ENCODE measurements at places on chromosomes 1 and 21. TPM values are rescaled to one million over a fixed set of nuclear protein-coding genes. Genes with fewer than 3 reads are reported as not detected.

DNA sequence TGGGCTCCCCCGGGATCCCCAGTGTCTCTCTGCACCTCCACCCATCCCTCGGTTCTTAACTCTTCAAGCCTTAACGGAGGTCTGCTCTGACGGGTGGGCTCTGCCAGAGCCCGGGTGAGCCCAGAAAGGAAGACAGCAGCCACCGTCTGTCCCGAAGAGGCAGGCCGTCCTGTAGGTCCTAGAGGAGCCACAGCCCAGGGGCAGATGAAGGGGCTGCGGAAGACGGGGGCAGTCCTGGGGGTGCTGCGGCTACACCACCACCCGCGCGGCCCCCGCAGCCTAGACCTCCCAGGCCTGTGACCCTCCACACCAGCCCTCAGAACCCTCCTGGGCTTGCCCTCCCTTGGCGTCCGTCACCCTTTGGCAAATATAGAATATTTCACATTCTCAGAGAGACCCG lies 71.0 kb downstream of the UMODL1 start:
- DNase-seq = no peak

- no peak for DNase-seq
These were observed 31.0 kb upstream of the COG2 start for GRCh38 chr1:230611128-230611877.

DNA sequence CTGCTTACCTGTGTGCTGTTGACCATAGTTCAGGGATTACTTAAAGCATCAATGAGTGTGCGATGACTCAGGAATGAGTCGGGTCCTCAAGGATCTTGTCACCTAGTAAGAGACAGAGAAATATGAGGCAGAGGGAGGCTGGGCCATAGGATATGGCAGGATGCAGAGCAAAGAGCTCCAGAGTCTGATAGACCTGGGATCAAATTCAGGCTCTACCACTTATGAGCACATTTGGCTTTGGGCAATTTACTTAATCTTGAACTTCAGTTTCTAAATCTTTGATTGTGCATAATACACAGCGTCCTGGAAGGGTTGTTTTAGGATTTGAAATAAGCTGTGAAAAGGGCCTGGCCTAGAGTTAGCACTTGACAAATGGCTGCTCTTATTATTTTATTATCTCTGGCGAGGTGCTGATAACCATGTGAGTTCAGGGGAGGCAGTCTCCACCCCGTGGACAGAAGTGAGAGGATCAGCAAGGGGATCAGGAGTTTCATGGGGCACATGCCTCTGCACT lies 94.5 kb downstream of the ROR1 start:
- DNase-seq = no peak

The SAMD13 gene
- 1.8 TPM for total RNA-seq

The DMRTA2 gene
- total RNA-seq = not detected

GRCh38 chr1:22745669-22746585 lies 35.3 kb downstream of the EPHB2 start:
- no peak for DNase-seq

DNA sequence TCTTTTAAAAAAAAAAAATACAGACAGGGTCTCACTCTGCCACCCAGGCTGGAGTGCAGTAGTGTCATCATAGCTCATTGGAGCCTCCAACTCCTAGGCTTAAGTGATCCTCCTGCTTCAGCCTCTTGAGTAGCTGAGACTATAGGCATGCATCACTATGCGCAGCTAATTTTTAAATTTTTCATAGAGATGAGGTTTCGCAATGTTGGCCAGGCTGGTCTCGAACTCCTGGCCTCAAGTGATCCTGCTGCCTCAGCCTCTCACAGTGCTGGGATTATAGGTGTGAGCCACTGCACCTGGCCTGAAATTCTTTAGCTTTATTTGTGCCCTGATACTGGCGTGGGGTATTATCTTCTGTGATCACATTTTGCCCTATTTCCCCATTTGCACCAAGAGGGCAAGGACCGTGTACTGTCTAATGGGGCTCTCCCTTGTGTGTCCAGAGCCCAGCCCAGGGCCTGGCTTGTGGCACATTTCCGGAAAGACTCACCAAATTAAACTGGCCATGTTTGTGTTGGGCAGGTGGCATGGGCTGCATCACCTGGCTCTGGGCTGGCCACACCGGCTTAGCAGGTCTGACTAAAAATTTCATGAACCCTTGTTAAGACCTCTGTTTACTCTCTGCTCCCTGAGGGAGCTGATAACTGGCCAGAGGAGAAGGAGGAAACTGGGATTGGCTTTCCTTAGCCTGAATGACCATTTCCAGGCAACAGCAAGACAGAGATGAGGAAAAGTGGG lies 32.2 kb downstream of the TRIM62 start:
- DNase-seq = no peak

GRCh38 chr21:15252431-15252830 lies 187.6 kb upstream of the NRIP1 start:
- no peak for DNase-seq

The INKA2 gene
- 10.9 TPM for total RNA-seq

DNA sequence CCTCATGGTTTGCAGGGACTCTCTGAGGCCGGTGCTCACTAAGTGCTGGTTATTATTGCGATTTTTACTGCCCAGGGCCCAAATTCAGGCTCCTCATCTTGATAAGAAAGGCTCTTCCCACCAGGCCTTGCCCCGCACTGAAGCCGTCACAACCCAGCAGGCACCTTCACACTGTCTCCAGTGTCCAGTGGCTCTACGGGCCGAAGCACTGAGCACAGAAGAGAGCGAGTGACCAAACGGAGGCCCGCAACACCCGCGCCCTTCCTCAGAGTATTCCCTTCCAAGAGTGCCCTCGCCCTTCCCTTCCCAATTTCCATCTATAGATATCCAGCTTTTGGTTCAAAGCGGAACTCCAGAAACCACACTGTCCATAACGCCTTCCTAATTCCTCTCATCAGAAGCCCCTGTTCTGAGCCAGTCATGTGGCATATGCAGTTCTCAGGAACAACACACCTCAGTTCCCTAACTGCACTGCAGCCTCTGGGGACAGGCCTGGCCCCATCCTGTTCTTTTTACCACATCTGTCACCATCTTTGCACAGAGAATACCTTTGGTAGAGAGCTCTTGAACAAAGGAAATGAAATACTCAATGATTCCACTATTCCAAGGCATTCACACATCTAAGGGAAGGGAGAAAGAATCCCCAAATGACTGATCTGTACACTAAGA lies 15.1 kb downstream of the FALEC start:
- no peak for DNase-seq

GRCh38 chr1:212902054-212902453 lies 44.0 kb downstream of the FLVCR1 start:
- no peak for DNase-seq

DNA sequence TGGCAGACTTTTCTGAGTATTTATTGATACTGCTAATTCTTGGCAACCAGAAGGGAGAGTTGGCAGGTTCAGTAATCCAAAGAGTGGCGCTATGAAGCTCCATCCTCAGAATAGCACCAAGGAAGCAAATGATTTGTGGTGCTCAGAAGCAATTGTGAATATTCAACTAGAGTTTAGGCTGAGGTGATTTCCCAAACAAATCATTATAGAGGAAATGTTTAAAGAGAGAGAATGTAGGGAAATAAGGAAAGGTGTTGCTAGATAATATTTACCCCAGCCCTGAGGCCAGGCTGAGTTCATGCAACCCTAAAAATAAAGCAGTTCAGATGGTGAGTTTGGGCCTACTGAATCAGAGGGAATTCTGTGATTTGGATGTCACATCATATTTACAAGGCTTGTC lies 363.4 kb upstream of the PLXNA2 start:
- DNase-seq = no peak

The DOP1B gene
- total RNA-seq = 9.9 TPM

DNA sequence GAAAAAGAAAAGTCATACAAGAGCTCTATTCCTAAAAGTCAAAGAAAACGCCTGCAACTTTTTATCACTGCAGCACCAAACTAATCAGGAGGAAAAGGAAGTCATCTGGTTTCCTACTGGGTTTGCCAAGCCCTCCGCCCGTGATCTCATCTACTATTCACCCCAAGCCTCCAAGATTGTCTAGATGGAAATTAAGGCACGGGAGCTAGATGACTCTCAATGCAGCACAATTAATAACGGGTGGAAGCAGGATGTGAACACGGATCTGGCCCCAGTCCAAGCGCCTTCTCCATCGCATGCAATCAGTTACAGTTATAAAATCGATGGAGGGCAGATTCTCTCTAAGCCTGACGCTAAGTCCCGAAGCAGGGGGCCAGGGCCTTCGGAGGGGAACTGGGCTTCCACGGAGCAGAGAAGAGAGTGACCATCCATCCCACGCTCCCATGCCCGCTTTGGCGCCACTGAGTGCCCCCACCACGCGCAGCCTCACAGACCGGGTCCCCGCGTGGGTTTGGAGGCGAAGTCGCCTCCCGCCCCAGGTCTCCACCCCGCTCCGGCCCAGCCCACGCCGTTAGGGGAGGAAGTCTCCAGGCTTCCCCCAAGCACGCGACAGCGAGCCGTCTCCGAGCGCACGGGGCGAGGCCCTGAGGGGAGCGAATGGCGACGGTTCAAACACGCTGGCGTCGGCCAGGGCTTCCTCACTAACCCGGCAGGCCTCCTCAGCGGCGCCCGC lies 1.8 kb downstream of the HSF2BP start:
- no peak for DNase-seq

- DNase-seq = no peak
These were observed 55.0 kb downstream of the PLPPR5 start for GRCh38 chr1:98949621-98950020.

The C1orf74 gene
- 4.1 TPM for total RNA-seq

The CD52 gene
- not detected for total RNA-seq

- DNase-seq = no peak
These were observed 40.8 kb upstream of the WARS2 start for GRCh38 chr1:119181218-119181617.

GRCh38 chr1:178005450-178005849 lies 35.6 kb upstream of the SEC16B start:
- no peak for DNase-seq

DNA sequence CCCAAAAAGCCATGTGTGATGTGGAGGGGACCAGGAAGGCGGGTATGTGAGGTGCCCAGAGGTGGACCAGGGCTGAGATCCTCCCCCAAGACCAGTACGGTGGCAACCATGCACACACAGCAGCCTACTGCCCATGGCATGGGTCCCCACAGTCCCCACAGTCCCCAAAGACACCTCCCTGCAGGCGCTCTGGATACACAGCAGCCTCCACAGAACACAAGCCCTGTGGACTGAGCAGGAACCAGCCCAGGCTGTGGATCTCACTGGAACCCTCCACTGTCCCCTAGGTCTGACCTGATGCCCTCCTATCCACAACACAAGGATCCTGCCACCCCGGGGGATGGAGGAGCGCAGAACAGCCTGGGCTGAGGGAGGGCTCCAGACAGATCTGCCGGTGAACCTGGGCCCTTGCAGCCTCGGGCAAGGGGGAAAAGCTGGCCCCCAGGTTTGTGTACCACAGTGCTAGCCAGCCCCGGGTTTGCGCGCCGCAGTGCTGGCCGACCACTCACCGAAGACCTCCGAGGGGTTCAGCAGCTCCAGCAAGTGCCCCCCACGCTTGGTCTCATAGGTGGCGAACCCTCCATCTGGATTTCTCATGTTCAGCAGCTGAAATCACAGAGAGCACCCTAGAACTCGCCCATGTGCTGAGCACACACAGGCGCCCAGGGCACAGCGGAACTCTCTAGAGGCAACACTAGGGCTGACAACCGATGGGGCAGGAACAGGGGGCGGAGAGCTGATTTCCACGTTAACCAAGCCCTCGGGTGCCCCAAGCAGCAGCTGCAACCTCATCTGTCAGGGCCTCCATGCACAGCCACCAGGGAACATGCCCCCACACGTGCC lies 22.1 kb upstream of the SPATC1L start:
- DNase-seq = no peak

The KLHDC8A gene
- 3.4 TPM for total RNA-seq

The KCNK1 gene
- total RNA-seq = 10.8 TPM

DNA sequence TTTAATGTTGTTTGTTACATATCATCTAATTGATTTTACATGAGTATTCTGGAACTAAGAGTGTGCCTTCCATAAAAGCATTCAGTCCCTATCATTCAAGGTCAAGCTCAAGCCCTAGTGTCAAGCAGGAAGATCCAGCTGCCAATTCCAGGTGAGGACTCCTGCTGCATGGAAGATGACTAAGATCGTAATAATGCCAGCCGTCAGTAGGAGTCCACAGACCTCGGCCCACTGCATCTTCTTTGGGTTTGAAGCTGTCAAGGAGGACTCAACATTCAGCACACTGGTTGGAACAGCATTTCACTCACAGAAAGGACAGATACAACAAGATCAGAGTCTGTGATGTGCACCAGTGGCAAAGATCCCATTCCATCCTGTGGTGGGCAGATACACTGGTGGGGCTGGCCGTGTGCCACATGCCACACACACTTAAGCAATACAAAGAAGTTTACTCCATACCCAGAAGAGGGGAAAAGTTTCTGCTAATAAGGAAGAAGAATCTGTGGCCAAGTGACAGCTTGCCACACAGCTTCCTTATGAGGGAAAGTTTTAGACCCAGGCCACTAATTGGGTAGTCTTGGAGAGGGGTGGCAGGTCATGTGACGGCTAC lies 160.4 kb downstream of the PIK3R3 start:
- DNase-seq = no peak

GRCh38 chr1:41847733-41848132 lies 71.0 kb downstream of the HIVEP3 start:
- no peak for DNase-seq

DNA sequence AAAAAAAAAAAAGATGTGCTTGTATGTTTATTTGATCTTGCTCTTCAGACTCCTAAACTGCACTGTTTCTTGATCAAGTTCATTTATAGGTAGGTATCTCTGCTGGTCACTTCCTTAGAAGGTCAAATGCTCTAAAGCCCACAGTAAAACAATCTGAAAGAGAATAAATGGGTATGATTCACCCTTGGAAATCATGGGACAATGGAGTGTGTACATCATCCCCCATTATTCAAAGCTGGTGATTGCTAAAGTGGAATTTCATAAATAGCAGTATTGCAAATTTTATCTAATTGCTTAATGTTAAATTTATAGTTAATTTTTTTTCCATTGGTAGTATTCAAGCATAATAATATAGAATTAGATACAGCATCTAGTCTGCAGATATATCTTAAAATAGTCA lies 53.4 kb downstream of the MIER1 start:
- no peak for DNase-seq

GRCh38 chr1:233503366-233503954 lies 110.4 kb upstream of the KCNK1 start:
- no peak for DNase-seq

- DNase-seq = no peak
These were observed 326.5 kb downstream of the PDE4B start for GRCh38 chr1:66119148-66119547.

The S100A7 gene
- total RNA-seq = not detected

- no peak for DNase-seq
These were observed 147.1 kb downstream of the C1orf21 start for GRCh38 chr1:184533915-184534314.

Measured in H1 (cell line).